ENCODE measurements at places on chromosomes 2 and 18. TPM values are rescaled to one million over a fixed set of nuclear protein-coding genes. Genes with fewer than 3 reads are reported as not detected.

DNA sequence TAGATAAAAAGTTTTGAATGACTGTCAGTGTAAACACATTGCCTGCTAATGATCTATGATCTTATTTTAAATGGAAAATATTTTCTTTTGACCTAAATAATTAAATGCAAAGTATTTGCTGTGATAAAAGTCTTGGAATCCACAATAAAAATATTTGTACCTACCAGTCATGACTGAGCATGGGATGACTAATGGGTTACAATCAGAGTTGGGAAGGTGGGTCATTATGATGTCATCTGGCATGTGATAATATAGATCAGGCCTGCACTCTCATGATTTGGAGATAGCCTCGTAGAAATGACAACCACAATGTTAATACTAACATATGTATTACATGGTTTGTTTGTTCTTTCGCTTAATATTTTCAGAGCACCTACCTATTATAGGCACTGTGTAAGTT is 848.8 kb upstream of the KLHL29 start:
- peak; percentile 5 for DNase-seq

DNA sequence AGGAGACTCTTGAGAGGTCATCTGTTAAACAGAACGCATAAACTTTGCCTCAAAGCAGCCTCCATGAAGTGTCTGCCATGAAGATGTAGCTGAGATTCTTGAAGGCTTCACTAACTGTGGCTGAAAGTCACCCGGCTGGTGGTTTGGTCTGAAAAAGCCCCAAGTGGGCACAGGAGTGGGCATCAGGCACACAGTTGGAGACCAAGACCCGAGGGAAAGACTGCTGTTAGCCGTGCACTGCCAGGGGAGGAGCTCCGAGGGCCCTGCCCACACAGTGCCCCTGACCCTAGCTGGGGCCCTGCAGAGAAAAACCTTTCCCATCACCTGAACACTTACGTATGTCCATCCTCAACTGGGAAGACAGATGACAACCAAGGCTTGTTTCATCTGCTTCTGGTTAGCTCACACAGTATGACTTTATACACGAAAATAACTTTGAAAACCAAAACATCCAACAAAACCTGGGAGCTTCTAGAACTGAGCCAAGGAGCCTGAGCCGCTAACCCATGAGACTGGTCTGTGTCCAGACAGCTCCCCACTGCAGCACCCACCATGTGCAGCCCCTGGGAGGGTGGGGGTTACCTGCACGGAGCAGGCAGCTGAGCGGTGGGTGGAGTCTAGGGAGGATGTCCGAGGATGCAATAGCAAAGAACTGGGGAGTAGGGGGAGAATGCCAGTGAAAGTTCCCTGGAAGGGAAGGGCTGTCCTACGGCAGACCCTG is 15.4 kb downstream of the HJURP start:
- DNase-seq, result no peak

DNA sequence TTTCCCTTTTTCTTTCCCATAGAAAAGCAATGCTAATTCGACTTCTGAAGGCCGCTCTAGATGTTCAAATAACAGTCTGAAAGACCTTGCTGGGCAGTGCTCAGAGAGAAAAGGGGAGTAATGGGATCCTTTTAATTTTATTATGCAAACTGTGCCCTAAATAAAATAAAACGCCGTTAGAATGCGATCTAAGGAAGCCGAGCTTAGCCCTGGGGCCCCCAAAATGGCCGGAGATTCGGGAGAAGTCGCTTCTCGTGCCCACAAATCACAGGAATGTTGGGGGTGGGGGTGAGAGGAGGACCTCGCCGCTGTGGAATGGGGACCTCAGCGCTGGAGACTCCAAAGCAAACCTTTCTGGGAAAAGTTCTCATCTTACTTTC is 8.4 kb upstream of the POU3F3 start:
- no peak for DNase-seq

ATP8B1 gene
- polyA plus RNA-seq, result 8.8 TPM

DNA sequence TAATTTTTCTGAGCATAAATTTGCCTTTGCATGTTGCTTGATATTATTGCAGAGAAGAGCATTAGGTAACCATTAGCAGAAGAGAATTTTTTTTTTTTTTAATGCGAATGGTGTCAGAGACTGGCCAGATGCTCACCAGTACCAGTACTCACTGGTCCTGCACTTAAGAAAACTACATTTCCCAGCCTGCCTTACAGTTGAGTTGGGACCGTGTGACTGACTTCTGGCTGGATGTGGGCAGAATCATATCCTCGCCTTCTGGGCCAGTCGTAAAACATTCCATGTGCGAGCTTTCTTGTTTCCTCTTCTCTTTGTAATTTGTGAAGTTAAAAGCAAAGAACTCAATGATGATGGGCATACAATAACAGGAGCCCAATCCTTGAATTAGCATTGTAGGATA is 132.4 kb downstream of the LRRC30 start:
- no peak for DNase-seq

DNA sequence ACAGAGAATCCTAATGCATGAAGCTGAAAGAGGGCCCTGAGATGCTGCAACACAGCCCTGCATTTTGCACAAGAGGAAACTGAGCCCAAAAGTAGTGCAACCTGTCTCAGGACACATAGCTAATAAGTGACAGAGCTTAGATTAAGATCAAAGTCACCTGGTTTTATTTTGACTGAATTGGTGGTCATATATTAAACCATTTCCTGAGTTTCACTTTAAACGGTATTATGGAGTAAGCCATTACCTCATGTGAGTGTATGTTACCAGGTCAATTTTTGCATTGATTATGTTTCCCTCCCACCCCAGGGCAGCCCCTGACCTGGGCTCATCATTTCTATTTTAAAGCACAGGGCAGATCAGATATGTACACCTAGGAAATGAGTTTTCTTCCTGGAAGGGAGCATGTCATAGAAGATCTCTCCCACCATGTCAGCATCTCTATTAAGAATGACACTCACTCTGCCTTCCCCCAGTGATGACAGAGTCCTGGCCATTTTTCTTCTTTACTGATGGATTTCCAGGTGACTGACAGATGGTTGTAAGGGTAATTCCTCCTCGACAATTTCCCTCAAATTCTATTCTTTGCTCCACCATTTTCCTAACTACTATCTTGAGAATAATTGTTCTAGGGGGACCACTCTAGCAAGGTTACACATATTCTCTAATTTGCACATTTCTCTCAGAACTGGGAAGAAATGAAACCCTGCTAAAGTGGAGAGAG is 441.3 kb upstream of the SLC14A2 start:
- no peak for DNase-seq

DNA sequence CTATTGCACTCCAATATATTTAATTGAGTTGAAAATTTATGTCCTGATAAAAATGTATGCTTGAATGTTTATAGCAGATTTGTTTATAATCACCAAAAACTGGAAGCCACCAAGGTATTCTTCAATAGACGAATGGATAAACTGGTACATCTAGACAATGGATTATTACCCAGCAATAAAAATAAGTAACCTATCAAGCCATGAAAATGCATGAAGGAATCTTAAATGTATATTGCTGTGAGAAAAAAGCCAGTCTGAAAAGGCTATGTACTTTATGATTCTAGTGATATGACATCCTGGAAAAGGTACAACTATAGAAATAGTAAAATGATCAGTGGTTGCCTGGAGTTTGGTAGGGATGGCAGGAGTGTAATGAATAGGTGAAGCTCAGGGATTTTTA is 580.7 kb downstream of the DCC start:
- no peak for DNase-seq

ADRA2B gene
- polyA plus RNA-seq, result 0.07 TPM

DNA sequence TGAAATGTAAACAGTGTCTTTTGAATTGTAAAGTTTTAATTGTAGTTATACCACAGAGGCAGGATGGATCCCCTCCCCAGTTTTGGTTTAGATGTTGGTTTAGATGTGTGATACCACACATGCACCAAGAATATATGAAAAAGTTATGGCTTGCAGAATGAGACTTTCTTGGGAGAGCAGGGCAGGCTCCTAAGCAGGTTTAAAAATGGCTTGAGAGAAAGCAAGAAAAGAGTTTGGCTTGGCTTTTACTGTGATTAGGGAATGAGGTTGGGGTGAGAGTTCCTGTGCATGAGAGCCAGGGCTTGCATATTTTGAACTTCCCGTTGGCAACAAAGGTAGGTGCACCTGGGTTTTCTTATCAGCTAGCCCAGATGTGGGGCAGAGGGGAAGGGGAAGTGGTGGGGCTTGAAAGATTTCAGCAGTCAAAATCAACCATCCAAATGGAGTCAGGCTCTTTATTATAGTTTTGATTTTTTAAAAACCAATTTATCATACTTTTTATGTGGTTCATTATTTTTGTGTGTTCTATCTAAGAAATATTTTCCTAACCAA is 246.9 kb downstream of the MTX2 start:
- DNase-seq, result no peak

GRCh38 chr2:88871336-88871735 is 179.9 kb downstream of the RPIA start:
- DNase-seq, result no peak

DNA sequence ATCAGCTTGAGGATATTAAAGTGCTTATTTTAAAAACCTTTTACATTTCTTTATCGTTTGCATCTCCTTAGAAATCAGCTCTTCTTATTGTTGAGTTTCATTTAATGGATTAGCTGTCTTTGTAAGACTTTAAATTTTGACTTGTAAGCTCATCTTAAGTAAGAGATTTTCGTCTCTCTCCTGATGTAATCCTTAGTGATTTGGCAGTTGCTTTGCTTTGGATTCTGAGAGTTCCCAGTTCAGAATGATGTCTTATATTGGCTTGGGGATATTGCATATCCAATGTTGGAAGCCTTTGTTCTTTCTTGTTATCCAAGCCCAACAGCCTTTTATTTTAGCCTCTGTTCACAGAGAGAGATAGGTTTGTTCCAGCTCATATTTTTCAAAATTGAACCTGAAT is 212.1 kb downstream of the ARL6IP6 start:
- no peak for DNase-seq

DNA sequence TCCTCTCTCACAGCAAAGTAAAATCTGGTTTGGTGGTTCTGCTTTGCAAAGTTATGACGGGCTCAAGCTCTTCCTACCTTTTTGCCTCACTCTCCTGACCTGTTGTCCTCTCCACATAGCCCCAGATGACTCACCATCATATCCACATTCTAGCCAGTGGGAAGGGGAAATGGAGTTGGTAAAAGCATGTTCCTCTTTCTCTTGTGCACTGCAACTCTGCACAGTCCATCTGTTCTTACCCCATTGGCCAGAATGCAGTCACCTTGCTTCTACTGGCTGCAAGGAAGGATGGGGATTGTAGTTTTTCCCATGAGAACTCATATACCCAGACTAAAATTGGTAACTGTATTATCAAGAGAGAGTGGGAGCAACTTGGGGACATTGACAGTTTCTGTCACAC is 50.4 kb upstream of the SMIM21 start:
- no peak for DNase-seq

LRP2 gene
- polyA plus RNA-seq, result not detected

DSG2 gene
- polyA plus RNA-seq, result 35.9 TPM

TEX44 gene
- not detected for polyA plus RNA-seq

DNA sequence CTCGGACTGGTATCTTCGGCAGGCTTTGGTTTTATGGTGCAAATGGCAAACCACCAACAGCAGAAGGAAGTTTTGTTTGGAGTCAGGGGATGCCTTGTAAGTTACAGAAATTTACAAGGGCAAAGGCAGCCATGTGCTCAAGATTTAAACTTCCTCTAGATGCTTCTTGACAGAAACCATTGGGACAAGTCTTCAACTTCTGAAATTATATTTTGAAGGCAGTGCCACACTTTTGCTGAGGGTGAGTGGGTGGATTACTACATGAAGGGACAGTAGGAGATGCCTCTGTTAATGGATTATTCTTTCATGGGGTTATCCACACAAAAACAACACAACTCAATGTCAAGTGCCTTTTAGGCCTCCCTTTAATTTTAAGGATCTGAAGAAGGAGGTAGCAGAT is 97.9 kb downstream of the VAPA start:
- DNase-seq, result no peak

STARD6 gene
- not detected for polyA plus RNA-seq

VWC2L gene
- not detected for polyA plus RNA-seq

- peak; percentile 50 for DNase-seq
Measured at GRCh38 chr2:86661333-86661732, 37.7 kb upstream of the RNF103 start.

GRCh38 chr2:3044587-3045317 is 332.9 kb downstream of the EIPR1 start:
- DNase-seq, result peak; percentile 16

DNA sequence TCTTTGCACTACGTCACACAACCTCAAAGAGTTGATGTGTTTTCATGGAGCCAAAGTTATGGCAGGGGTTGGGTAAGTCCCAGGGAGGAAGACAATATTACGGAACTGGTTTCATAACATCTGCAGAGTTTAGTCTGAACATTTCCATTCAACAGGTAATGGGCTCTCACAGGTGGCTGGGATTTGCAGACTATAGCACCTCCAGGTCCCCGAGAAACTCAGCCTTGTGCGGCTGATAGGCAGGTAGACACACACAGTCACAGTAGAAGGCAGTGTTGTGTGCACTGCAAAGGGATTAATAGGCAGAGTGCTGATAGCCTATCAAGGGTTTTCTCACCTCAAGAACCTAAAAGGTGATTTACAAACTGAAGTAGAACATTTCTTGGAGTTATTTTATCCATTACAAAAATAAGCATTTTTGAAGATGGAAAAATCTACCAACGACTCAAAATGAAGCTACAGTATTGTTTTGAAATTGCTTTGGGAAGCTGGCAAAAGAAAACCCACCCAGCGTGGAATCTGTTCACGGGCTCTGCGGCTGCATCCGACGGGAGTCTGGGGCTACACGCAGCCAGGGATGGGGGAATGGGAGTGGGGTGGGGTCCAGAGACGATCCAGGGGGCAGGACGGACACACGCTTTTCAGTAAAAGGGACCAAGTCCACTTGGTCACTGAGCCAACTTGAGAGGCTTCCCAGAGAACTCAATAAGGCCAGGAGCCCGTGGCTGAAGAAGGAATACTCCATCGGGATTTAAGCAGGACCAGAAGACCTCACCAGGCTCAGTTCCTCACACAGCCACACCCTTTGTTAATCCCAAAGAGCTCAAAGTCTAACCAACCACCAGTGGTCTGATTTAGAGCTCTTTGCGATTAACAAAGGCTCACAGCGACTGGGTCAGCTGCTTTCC is 82.9 kb downstream of the CHRNA1 start:
- DNase-seq, result peak; percentile 53

GRCh38 chr2:15298770-15299169 is 262.4 kb downstream of the NBAS start:
- no peak for DNase-seq

DNA sequence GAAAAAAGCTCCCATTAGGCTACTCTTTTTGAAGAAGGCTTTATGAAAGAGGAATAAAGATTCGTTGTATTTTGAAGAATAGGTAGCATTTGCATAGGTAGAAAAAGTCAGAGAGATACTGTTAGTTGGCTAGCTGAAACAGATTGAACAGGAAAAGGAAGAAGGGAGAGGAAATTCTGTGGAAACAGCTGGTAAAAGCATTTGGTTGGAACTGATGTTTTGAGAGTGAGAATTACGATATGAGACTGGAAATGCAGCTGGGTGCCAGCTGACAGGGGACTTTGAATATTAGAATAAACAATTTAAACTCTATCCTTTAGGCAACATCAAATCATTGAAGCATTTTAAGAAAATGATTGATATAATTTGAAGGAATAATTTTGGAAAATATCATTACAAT is 96.7 kb upstream of the CNTNAP5 start:
- no peak for DNase-seq

Measured in A549 (cell line).